Astrocyte of the cerebellum (primary cell): ENCODE measurements at places on chromosomes 5 and 9.
A peak's percentile ranks its signal among the peaks of the same experiment; 100 is the strongest.

DNA sequence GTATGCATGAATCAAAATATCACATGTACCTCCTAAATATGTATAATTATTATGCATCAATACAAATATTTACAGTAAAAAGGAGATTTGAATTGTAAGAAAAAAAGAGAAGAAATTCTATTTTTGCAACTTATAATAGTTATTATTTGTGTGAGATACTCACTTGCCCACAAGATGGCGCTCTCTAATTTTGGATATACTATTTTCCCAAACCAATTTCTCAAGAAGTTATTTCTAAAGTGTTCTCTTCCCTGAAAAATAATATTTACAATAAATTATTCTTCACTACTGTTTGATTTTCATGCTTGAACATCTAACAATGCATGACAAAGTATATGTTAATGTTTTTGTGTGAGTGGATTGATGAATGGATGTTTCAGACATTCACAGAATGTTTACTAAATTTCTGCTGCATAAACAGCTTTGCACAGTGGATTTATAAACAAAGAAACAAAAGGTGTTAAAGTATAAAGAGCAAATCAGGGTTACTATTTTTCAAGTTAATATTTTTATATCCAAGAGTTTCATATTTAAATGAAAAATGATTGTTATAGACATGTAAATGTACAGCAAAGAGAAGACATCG, 503.4 kb downstream of the PDE4D start:
- peak; percentile 27 for DNase-seq

- DNase-seq = no peak
Measured at GRCh38 chr5:131883984-131884383, 61.5 kb downstream of the MEIKIN start.

DNA sequence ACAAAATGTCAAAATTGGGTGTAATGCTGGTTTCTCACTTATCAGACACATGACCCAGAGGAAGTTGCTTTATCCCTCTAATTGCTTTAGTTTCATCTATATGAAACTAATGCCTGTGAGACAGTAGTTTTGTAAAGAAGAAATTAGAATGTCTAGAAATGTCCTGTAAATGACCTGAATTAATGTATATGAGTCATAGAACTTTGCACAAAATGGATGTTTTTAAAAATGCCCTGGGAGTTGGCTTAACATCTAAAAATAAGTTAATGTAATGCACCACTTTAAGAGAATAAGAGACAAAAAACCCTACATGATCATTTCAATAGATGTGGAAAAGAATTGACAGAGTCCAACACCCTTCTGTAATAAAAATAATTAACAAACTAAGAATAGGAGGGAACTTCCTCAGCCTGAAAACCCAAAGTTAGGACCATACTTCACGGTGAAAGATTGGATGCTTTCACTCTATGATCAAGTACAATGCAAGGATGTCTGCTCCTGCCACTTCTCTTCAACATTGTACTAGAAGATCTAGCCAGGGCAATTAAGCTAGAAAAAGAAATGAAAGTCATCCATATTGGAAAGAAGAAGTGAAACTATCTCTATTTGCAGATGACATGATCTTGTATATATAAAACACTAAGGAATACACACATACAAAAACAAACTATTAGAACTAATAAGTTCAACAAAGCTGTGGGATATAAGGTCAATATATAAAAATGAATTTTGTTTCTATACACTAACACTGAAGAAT, 117.9 kb downstream of the MELK start:
- no peak for DNase-seq

DNA sequence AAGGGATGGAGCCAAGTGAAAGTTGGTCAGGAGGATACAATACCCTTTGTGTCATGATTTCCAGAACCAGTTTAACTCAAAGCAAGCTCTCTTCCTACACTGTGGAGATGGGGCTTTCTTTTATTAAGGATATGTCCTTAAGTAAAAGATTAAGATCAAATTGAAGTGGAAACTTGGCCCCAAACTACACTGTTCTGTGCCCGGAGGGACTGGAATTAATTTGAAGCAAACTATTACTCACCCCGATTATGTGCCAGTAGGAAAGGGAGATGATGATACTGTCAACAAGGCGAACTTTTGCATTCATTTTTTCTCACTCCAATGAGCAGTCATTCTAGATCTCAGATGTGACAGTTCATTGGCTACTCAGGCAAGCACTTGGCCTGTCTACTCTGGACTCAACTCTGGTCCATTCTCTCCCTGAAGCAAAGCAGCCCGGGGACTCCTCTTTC, 186.7 kb downstream of the NTRK2 start:
- no peak for DNase-seq

GRCh38 chr5:13143630-13144029, 800.9 kb downstream of the DNAH5 start:
- no peak for DNase-seq

GRCh38 chr5:143226872-143227271, 176.6 kb downstream of the NR3C1 start:
- DNase-seq = no peak

DNA sequence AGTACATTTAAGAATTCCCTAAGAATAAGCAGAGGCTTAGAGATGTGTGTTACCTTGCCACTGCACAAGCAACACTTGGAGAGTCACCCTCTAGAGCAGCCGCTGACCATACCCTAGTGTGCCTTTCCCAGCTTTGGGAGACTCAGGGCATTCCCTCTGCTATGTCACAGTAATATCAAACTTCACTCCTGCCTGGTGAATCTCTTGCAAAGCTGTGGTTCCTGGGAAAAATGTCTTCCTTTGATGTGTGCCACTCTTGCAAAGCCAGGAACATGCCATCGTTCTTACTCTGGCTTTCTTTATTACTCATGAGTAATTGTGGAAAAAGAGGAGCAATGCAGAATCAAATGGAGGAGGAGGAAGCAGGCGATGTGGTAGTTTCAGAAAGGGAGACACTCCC, 173.2 kb downstream of the CCDC192 start:
- DNase-seq = no peak

DNA sequence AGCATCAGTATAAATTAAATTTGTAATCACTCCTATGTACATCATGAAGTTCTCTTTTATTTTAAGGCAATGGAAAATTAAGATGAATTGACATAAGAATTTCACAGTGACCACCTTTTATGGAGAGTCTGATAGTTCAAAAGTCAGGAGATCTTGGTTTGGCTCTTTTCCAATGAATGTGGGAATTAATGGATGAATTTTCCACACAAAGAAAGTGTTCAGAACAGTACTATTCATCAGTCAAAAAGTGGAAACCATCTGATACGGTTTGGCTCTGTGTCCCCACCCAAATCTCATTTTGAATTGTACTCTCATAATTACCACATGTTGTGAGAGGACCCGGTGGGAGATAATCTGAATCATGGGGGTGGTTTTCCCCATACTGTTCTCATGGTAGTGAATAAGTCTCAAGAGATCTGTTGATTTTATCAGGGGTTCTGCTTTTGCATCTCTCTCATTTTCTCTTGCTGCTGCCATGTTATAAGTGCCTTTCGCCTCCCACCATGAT, 24.5 kb downstream of the CCDC125 start:
- peak; percentile 12 for DNase-seq

DNA sequence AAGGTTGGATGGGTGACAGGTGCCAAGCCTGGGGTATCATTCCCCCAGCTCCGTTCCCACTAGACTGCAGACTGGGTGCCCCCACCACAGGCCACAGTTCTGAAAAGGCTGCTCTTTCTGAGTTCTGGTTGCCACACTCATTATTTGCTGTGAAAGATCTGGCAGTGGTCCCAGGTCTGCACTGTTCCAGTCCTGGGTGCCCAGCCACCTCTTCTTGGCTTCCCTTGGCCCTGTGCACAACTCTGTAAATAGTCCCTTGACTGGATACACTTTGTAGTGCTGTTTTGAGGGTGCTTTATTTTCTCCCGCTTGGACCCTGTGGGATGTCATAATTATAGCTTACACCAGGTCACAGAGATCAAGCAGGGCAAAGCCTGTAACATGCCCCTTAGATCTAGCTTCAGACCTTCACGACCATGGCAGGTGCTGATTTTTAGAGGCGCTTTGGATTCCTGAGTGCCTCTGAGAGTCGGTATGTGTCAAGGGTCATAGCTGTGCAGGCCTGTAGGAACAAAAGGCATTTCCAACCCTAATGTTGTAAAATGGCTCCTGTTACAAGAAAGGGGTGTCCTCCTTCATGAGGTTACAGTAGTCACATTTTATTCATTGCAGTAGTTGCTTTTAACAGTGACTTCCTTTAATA, 344.9 kb downstream of the ICE1 start:
- DNase-seq = no peak

GRCh38 chr5:168886157-168886556, 307.0 kb upstream of the PANK3 start:
- DNase-seq = no peak

DNA sequence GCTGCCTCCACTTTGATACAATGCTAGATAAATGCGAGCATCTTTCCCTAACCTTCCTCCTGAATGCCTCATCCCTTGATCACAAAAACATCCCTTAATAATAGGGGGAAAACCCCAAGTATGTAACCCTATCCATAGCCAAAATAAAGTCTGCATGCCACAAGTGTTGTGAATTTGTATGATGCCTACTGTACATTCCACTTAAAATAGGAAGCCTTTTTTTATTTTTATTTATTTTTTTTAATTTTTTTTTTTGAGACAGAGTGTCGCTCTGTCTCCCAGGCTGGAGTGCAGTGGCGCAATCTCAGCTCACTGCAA, 207.0 kb downstream of the AOPEP start:
- DNase-seq = no peak

- no peak for DNase-seq
Measured at GRCh38 chr5:168006456-168007130, 284.9 kb upstream of the WWC1 start.

- DNase-seq = no peak
Measured at GRCh38 chr9:128208946-128209669, 5.9 kb downstream of the DNM1 start.

- no peak for DNase-seq
Measured at GRCh38 chr5:7325975-7326913, 69.7 kb upstream of the ADCY2 start.

- no peak for DNase-seq
Measured at GRCh38 chr5:168776070-168776469, 196.9 kb upstream of the PANK3 start.

DNA sequence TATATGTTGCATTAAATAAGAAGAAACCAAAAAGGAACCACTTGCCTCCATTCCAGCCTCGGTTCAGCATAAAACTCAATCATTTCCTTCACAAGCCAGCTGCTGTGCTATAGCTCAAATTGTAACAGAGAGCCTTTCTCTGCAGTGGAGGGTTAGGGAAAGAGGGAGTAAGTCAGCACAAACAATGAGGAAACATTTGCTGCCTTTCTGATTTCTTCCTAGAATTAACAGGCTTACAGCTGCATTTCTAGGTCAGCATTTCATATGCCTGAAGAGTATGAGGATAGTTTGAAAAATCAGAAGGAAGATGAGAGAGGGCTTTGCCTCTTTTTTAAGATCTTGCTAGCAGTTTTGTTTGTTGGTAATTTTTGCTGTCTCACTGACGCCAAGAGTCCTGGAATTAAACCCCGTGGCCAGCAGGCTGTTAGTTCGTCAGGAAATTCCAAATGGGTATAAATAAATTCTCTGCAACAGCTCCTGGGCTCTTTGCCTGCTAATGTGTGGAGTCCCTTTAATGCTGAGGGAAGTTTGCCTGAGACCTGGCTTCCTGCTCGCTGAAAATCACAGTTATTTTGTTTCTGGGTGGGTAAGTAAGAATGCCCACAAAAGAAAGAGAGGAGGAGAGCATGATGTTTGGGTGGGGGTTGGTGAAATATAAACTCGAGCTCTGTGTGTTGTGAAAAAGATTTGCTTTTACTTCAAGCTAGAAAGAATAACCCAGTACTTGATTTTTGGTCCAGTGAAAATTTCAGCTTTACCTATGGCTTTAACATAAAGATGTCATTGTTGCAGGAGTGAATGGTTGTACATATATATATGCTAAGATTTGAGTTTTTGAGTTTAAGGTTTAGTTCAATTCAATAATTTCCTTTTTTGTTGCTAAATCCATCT, 148.1 kb upstream of the DMRT1 start:
- peak; percentile 80 for DNase-seq

DNA sequence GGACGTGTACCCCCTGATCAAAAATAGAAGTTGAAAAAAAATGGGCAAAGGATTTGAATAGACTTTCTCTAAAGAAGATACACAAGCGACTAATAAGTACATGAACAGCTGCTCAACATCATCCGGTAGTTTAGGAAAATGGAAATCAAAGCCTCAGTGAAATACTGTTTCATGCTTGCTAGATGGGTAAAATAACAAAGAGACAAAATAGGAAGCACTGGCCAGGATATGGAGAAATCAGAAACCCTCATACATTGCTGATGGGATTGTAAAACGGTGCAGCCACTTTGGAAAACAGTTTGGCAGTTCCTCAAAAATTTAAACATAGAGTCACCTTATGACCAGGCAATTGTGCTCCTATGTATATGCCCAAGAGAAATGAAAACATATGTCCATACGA, 65.0 kb upstream of the SUB1 start:
- DNase-seq = no peak

DNA sequence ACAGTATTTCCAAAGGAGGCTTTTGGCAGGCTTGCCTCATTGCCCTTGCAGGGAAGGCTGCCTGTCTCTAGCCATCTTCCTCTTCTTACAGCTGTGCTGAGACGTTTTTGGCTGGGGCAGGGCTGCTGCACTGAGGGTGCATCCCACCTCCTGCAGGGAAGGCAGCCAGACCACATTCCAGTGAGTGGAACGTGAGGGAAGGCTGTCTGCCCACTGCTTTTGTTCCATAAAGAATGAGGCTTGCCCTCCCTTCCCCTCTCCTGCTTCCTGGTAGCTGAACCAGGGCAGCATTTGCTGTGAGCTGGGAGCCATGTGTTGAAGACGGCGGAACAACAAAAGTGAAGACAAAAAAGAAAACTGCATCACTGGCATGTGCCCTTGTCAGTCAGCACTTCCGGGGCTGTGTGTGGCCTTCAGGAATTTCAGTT, 16.8 kb downstream of the MGAT1 start:
- peak; percentile 64 for DNase-seq

GRCh38 chr5:135139381-135140134, 105.5 kb upstream of the PITX1 start:
- peak; percentile 9 for DNase-seq

DNA sequence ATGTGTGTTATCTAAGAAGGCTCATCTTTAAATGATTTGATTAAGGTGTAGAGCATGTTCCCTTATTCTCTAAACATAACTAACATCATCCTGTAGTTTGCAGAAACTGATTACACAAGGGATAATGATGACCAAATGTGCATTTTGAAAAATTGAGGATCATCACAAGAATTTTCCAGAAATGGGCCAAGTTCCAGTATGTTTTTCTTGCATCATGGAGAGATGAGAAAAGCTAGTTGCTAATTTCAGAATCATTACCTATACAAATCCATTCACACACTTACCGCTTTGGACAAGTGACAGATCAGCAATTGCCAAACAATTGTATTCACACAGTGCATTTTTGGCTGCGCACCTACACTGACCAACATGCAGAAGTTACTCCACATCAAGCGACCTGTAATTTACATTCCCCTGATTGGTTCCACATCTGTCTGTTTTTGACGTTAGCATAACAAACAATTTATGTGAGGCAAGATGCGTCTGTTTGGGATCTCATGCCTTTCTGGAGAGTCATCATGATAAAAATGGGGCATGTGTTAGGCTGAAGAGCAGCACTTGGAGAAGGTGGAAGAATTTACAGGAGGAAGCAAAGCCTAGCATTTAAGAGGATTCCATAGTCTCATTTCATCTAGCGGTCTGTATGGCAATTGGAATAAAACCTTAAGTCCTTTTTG, 2.8 kb upstream of the BNC2 start:
- no peak for DNase-seq

- DNase-seq = no peak
Measured at GRCh38 chr5:108730617-108731340, 16.9 kb upstream of the FER start.
